ENCODE measurements at places on chromosomes 2 and 18.

GRCh38 chr2:49288902-49289700 lies 134.8 kb upstream of the FSHR start:
- DNase-seq: no peak

DNA sequence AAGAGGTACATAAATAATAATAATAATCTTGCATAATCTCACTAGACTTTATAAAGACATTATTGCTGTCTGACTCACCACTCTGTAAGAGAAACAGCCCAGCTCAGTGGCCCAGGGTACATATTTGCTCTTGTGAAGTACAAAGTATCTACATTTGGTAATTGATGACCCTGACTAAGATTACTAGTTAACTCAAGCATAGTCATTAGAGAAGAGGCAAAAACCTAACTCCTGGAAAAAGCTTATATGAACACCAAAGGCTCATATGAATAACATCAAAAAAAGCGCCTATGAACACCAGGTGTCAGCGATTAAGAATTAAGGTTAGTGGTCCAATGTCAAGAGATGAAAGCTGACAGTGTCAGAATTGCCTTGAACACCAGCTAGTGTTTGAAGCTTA lies 38.4 kb downstream of the RAD51AP2 start:
- peak; percentile 9 for DNase-seq

GRCh38 chr2:205656941-205657340 lies 25.4 kb upstream of the NRP2 start:
- no peak for DNase-seq

DNA sequence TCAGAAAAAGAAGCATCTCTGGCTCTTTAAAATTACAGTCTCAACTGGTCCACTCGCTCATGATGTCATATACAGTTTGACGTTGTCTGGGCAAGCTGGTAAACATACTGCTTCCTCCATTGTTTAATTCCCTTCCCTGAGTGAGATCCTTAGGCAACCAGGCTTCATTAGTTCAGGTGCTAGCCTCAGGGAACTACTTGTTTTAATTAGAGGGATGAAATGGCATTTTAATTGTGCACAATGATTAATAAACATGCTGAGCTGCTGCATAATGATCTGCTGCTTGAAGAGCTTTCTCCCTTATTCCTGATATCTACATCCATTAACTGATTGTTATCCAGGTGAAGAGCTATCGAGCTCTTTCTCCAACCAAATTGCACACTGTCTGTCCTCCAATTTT lies 195.6 kb upstream of the ETAA1 start:
- DNase-seq: no peak

- DNase-seq: peak; percentile 99
Observed at GRCh38 chr2:234241656-234242458, 191.4 kb downstream of the SPP2 start.

GRCh38 chr2:213220967-213221603 lies 63.2 kb upstream of the SPAG16 start:
- no peak for DNase-seq

GRCh38 chr2:115874427-115874826 lies 1432.0 kb downstream of the DPP10 start:
- no peak for DNase-seq

DNA sequence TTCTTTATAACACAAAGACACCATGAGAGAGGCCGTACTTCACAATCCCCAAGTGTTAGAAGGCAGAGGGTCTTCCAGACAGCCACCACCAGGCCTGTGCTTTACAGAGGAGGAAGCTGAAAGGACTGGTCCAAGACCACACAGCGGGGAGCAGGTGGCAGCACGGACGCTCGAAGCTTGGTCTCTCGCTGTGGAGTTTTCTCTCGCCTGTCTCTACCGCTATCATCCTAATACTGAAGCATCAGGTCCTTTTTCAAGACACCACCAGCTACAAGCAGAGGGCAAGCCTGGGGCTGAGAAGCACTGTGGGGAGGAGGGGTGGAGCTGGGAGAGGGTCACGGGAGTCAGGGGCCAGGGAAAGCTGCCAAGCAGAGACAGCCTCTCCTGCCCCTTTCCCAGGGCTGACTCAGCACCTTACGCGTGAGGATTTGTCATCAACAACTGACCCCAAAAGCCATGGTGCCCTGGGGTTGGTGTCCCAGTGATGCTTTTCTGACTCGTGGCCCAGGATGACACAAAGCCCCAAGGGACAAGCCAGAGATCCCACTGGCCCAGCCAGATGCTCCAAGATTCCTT lies 31.9 kb upstream of the FOSL2 start:
- peak; percentile 21 for DNase-seq

DNA sequence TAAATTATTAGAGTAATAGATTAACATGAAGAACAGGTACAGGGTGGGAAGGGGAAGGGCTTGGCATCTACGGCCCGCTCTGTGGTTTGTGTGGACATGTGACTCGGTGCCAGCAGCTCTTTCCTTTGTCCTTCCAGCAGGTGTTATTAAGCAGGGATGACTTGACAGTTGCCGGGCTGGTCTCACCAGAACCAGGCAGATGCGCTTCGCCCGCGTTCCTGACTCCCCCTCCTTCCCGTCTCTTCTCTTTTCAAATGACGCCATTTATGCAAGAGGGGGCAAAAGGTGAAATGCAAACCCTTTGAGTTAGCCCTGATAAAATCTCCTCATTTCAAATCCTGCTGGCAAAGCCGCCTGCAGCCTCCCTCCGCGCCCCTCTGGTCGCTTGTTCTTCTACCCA lies 38.9 kb upstream of the MGAT4A start:
- no peak for DNase-seq

DNA sequence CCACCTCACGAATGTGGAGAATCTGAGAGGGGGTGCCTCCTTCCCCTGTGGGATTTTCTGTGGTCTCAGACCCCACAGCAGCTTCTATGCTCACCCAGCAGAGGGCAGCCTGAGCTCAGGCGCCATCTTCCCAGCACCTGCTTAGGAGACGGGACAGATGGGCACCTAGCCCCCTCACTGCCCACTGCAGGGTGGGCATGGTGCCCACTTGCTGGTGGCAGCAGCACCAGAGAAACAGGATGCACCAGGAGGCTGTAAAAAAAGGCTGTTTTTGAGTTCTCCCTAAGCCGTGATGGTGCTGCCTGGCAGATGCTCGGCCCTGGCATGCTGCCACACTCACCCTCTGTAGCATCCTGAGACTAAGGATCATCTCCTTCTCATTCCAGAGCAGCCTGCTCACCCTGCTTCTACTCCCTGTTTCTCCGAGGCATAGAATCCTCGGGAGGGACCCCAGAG lies 19.1 kb upstream of the SLC20A1 start:
- peak; percentile 69 for DNase-seq

GRCh38 chr2:136375017-136375901 lies 257.3 kb upstream of the CXCR4 start:
- DNase-seq: no peak

- no peak for DNase-seq
Observed at GRCh38 chr2:72789241-72789640, 36.6 kb downstream of the EXOC6B start.

- no peak for DNase-seq
Observed at GRCh38 chr2:196201229-196202009, 30.0 kb upstream of the STK17B start.

- no peak for DNase-seq
Observed at GRCh38 chr2:211093743-211094303, 537.4 kb downstream of the CPS1 start.

DNA sequence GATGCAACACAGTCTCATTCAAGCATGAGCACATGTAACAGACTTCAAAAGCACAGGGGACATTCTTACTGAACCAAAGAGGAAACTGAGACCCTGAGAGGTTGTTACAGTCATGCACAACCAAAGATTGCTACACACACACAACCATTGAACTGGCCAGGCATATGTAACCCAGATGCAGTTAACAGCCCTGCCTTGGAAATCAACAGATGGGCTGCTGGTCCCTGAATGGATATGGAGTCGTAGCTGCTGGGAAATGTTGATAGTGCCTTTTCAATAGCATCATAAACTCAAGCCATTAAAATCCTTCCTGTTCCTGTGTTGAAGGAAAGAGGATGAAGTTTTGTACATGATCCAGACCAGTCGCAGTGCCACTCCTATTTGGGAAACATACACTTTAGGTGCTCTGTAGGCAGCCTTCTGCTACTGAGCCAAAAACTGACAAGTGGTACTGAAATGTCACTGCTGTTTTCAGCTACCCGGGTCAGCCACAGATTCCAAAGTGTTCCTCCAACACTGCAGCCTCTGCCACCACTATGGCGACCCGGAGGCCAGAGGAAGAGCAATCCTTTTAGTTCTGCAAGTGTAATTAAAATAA lies 143.9 kb downstream of the CCBE1 start:
- no peak for DNase-seq

DNA sequence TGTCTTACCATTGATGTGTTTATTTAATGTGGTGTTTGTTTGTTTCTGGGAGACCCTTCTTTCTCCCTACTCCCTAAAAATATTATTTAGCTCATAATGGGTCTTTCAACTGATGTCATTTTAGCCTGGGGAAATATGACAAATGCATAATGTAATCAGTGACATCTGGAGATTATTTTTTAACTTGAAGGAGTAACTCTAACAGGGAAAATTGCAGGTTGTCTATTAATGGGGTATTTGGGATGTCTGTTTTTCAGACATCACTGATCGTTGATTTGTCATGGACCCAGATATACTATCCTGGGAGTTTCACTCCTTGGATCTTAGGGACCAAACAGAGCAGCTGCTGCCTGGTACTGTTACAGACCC lies 230.4 kb downstream of the LOXHD1 start:
- DNase-seq: no peak

- no peak for DNase-seq
Observed at GRCh38 chr2:65786007-65786717, 353.8 kb upstream of the SPRED2 start.

DNA sequence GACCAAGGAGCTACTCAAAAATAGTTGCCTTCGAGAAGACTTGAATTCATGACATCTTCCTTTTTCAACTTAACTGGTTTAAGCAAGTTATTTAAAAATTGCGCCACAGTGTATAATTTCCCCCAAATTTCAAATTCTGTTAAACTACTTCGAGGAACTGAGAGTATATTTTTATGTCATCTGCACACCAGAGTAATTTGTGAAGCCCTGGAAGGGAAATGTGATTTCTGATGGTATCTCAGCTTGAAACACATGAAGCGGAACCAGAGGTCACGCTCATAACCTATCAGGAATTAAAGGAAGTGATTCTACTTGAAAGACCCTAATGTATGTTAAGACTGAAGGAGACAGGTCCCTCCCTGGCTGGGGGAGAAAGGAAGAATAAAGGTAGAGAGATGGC lies 33.9 kb upstream of the DARS1 start:
- no peak for DNase-seq

DNA sequence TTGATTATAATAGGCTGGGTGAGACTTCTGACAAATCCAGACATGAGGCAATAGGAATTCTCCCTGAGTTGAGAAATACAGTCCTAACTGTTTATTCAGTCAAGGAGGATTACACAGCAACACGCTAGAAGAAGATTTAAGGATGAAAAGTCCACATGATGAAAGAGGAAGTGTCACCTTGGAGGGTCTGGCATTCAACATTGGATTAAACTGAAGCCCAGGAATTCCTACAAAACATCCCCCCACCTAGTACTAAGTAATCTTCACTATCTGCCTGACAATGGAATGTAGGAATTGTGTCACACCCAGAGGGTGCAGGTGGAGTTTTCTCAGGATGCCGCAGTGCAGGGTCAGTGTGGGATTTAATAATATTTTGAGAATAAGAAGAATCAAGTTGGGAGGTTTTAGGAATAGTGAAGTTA lies 142.4 kb downstream of the SOCS6 start:
- DNase-seq: peak; percentile 34

DNA sequence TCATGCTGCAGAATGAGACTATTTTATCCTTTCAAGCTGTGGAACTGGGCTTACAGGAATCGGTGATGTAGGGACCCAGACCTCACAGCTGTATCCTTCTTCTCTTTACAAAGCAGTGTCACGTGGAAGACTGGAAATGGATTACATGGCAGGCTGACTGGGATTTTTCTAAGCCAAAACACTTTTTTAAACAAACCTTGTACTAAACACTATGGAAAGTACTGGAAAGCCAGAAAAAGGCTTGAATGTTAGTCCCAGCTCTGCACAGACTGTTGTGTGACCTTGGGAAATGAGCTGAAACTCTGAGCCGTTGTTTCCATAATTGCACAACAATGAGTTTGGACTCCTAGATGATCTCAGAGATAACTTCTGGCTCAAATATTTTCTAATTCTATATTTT lies 7.6 kb upstream of the ADAM23 start:
- no peak for DNase-seq

DNA sequence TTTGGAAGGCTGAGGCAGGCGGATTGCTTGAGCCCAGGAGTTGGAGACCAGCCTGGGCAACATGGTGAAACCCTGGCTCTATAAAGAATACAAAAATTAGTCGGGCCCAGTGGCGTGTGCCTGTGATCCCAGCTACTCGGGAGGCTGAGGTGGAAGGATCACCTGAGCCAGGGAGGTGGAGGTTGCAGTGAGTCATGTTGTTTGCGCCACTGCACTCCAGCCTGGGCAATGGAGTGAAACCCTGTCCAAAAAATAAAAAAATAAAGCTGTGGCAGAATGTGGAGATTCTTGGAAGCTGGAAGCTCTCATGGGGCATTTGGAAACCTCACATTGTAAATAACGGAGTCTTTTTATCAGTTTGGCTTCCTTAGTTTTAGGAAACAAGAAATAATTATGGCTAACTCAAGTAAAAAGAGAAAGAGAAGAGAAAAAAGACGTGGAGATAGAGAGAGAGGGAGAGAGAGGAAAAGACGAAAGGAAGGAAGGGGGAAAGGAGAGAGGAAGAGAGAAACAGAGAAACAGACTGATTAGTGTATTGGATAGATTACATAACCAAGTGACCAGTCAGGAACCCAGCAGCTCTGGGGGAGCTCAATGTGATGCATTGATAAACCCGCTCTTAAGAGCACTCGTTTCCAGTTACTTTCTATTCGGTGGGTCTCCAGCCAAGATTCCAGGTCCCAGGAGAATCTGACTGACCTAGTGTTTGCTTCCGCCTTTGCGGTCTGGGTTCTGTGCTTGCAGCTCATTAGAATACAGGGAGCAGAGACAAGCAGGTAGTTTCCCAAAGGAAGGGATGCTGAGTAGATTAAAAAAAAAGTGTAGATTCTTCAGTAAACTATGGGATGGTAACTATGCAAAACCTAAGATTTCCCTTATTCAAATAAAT lies 1.1 kb upstream of the SPAST start:
- DNase-seq: no peak

GRCh38 chr2:86468162-86469033 lies 27.2 kb downstream of the KDM3A start:
- no peak for DNase-seq

- DNase-seq: no peak
Observed at GRCh38 chr2:227782804-227783203, 30.8 kb upstream of the CCL20 start.

DNA sequence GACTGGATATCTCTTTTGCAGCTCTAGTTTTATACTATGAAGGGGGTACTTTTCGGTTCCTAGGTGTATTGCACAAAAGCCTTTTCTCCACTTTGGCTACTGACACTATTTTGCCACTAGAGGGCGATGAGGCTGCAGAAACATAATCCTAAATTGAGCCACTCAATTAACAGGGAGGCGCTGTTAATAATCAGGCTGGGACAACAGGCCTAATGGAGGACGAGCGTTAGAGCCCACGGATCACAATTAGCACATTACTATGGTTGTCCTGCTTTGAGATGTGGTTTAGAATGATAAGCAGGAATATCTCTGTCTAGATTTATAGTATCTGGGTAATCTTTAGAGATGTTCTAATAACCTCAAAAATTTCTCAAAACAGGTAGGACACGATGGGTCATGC lies 62.2 kb upstream of the PMAIP1 start:
- peak; percentile 76 for DNase-seq

- DNase-seq: no peak
Observed at GRCh38 chr2:241061275-241061674, 40.8 kb downstream of the MTERF4 start.

- DNase-seq: no peak
Observed at GRCh38 chr2:241554610-241555322, 3.8 kb upstream of the BOK start.

All from kidney glomerular epithelial cell (primary cell).